ENCODE measurements at places on chromosomes 1 and 21.

GRCh38 chr1:240712014-240712731 lies 100.2 kb upstream of the GREM2 start:
- DNase-seq, result no peak

- DNase-seq, result no peak
Measured at GRCh38 chr1:183761871-183762270, 43.0 kb upstream of the RGL1 start.

DNA sequence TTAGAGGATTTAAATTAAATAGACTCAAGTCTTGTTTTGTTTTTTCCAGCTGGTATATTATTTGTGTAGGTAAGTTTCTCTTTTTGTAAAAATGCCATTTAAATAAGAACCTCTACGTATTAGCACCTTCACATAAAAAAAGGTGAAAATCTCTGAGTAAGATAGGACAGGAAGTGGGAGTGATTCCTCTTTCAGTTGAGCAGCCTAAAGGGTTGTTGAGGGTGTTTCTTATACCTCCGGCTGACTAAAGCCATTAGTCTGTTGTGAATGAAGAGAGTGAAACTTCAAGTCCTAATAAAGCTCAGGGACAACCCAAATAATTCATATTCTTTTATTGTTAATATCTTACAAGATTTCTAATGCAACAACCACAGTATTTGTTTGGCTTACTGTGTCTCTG lies 188.7 kb downstream of the CHRM3 start:
- no peak for DNase-seq

DNA sequence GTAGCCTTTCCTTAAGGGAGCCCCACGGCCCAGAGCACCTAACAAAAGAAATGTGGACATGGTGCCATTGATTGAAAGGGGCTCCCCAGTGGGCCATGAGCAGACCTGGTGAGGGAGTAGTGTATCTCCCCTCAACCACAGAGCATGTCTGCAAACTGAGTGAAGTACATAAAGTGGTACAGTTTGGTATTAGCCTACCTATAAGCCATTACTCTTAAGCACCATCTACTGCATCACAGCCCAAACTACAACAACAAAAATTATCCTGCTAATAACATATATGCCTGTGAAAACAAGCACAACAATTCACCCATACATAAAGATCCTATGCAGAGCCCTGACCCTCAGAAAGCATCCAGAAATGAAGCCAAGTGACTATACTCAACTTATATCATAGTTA lies 407.8 kb downstream of the PTPRC start:
- no peak for DNase-seq

- DNase-seq, result no peak
Measured at GRCh38 chr1:182003953-182004586, 57.4 kb downstream of the ZNF648 start.

GRCh38 chr1:207429963-207430362 lies 24.2 kb upstream of the CR2 start:
- no peak for DNase-seq

GRCh38 chr1:54047384-54048305 lies 5.4 kb downstream of the TMEM59 start:
- no peak for DNase-seq

GRCh38 chr1:227891223-227891954 lies 56.3 kb downstream of the WNT9A start:
- no peak for DNase-seq

- no peak for DNase-seq
Measured at GRCh38 chr1:231836227-231836893, 209.8 kb downstream of the DISC1 start.

DNA sequence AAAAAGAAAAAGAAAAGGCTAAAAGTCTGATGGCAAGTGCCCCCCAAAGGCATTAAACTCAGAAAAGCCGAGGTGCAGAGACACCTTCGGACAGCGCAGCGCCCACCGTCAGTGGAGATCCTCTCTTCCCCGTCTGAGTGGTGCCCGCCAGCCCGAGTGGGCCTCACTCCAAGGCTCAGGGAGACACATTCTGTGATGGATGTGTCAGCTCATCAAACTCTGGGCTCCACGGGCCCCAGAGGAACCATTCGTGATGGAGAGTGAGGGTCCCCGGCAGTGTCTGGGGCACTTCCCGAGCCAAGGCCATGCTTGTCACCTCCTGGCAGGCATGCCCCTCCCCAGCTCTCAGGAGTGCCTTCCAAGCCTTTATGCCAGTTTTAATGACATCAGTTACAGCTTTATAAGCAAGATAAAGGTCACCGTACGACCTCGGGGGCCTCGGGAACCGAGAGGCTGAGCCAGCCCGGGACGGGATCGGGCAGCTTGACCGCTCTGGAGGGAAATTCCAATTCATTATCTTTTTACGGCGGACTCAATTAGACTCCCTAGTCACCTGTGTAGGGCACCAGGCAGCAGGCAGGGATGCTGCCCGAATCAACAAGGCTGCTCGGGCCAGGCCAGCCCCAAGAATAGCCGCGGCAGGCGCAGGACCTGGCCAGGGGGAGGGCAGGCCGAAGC lies 49.5 kb downstream of the MORN1 start:
- no peak for DNase-seq

DNA sequence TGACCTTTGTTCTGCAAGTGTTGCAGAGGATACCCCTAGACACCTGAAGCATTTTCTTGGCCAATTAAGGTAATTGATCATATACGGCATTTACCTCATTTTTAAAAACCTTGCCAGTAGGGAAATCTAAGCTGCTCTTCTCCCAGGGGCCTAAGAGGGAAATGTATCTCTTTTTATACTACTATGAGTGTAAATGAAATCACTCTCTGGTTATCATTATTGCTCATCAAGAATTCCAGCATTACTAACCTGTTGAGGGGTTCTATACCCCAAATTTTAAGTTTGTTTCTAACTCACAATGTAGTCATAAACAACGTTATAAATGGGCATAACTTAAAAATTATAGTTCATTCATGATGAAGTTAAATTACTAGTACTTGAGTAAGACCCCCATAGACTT lies 27.4 kb downstream of the TMED5 start:
- DNase-seq, result no peak

DNA sequence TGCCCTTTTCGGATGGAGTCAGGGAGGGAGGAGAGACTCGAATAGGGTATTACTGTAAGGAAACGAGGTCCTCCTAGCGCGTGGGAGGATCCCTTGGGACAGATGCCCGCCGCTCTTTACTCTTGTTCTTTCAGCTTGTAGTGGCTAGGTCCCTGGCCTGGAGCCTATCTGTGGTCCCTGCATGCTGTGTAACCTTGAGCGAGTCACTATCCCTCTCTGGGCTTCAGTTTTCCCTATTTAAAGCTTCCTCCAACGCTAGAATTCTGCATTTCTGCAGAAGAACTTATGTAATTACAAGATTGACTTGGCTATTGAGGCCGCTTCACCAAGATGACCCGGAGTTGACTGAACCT lies 744 bp downstream of the MIER1 start:
- no peak for DNase-seq

DNA sequence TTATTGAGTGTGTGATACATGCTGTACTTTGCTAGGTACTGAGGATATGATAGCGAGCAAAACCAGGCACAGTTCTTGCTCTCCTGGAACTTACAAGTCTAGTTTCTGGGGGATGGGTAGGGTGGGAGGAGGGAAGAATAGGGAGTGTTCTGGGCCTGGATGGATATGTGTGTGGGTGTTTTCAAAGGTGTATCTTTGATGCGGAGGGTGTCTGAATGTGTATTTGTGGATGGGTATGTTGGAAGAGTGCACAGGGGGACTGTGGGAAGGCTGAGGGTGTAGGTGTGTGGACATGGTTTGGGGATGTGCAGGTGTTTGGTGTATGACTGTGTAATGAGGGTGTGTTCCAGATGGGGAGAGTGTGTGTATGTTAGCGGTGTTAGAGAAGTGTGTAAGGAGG lies 4.5 kb upstream of the DPH2 start:
- no peak for DNase-seq

GRCh38 chr1:232421143-232421796 lies 208.7 kb downstream of the SIPA1L2 start:
- DNase-seq, result no peak

GRCh38 chr1:3785456-3786157 lies 10.7 kb downstream of the LRRC47 start:
- DNase-seq, result no peak

DNA sequence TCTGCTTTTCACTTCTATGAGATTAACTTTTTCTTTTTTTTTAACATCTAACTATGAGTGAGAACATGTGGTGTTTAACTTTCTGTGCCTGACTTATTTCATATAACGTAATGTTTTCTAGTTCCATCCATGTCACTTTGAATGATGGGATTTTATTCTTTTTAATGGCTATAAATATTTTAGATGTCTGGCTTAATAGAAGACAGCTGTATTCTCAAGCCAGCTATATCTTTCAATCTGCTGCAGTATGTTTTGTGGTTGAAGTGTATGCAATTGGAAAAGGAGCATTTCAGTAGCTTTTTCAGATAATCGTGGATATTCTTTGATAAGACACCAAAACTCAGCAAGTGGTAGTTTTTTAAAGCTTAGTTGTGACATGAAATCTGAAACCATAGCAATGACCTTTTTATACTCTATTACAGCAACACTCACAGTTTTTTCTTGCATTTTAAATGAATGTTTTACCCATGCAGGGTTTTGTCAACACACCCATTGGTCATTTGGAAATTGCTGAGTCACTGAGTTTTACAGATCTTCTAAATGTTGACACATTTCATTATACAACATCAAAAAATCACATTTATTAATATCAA lies 5.7 kb upstream of the SVBP start:
- DNase-seq, result no peak

DNA sequence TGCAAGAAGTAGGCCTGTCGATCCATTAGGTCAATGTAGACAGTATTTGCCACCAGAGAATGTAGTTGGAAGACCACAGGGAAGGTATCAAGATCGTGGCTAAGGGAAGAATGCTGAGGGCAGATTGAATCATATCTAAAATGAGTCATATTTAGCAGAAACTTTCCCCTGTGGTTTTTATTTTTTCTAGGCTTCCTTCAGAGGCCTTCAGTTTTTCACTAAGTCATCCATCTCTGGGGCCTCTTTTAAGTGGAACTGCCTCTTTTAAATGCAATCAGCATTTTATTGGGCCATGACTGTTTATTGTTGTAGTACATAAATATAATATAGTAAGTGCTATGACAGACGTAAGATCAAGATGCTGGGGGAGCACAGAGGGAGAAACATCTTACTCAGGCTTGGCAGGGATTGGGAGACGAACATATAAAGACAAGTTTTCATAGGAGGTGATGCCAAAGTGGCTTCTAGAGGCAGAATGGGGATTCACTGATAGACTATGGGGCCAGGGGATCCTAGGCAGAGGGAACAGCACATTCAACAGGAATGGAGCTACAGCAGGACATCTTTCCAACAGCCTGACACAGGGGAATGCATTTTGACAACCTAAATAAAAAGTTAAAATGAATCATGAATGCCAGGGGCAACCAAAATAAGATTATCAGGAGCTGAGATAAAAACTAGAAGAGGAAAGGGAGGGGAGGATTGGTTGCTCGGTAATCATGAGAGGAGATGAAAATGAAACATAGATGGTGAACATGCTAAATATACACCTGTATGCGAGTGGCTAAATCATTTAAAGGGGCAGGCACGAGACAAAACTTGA lies 20.1 kb downstream of the UBE2U start:
- DNase-seq, result no peak

DNA sequence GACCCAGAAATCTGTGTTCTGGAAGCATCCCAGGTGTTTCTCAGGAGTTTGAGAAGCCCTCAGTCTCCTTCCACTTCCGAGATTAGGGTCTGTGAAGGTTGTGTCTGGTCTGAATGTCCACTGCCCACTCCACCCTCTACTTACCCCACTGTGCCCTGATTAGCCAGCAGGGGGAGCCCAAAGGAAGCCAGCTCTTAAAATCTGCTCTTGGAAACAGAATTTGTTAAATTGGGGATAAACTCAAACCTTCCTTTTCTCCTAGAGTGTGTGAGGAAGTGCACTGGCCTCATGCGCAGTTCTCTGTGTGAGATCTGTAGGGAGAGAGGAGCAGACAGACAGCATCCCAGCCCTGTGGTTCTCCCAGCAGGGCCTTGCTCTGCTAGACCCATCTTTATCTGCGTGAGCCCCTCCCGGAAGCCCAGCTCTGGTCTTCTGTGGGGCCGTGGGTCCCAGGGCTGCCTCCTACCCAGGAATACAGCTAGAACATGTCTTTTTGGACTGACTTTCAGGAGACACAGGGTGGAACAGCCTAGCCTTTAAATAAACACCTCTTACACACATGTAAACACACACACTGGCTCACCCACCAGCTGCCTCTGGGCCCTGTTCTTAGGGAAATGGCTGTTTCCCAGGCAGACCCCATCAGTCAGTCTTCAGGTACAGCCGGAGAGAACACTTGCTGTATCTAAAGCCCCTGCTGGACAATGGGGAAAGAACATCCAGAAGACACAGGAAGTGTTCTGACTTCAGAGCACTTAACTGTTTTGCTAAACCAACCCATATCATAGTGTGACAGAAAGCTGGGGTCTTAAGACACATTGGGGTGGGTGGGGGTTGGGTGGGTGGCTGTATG lies 52.2 kb downstream of the SMYD2 start:
- DNase-seq, result peak; percentile 29

GRCh38 chr1:228256626-228257375 lies 49.0 kb downstream of the OBSCN start:
- no peak for DNase-seq

- no peak for DNase-seq
Measured at GRCh38 chr1:205563927-205564441, 59.5 kb downstream of the CDK18 start.

- DNase-seq, result no peak
Measured at GRCh38 chr1:201645956-201646355, 107.0 kb downstream of the NAV1 start.

DNA sequence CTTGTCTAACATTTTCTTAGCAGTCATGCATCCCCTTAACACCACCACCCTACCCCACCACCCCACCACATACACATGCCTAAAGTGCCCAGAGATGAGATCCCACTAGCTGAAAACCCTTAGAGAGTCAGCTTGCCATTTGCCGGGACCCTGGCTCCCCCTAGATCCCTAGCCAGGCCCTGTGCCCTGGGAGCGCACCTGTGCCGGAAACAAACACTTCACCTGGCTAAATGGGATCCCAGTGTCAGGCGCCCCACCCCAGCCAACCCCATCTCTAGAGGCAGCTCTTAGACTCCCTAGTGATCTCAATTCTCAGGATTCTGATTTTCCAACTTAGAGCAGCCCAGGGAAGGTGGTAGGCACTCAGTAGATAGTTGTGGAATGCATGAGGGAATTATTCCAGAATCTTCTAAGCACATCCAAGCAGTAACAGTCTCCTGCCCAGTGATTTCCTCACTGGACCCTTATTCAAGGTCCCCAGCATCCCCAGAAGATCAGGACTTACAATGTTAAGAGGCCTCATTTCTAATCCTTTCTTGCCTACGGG lies 105.2 kb downstream of the LAMC2 start:
- DNase-seq, result no peak

GRCh38 chr1:83717785-83718184 lies 281.1 kb downstream of the TTLL7 start:
- DNase-seq, result no peak

- peak; percentile 10 for DNase-seq
Measured at GRCh38 chr1:25799935-25800702, at the start of gene SELENON. Gene SELENON, plus strand, starts transcription at chr1:25800193. Its CDS starts 38 bp downstream, at chr1:25800231.

Data from CD4-positive, alpha-beta T cell treated with Interleukin-15 for 4 hours (primary cell).